ENCODE measurements at places on chromosomes 7 and 10. TPM values are rescaled to one million over a fixed set of nuclear protein-coding genes. Genes with fewer than 3 reads are reported as not detected.
A peak's percentile ranks its signal among the peaks of the same experiment; 100 is the strongest.

DNA sequence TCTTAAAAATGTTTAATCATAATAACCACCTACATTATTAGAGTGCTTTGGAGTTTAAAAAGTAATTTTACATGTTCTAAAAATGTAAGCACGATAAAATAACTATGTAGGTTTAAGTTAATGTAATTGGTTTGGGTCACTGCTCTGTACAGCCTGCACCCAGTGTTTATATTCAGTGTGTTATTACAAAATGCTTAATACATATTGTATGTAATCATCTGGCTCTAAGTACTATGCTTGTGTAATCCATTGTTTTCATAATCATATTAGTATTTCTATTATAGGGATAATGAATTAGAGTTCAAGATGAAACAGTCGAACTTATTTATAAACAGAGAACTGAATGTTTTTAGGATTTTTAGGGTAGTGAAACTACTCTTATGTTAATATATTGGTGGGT is 13.1 kb downstream of the RPA3 start:
- DNase-seq = no peak
- no peak overlapping the region for H3K27ac ChIP-seq
- no peak overlapping the region for H3K4me3 ChIP-seq
- H3K27me3 ChIP-seq = no peaks in the 10 kb centered on the region

- H3K36me3 ChIP-seq = no peaks in the 10 kb centered on the region
- no peak overlapping the region for H3K4me3 ChIP-seq
- no peaks in the 10 kb centered on the region for H3K27me3 ChIP-seq
Measured at GRCh38 chr7:80197627-80198026, 63.0 kb downstream of the GNAI1 start.

- H3K4me3 ChIP-seq = no peak overlapping the region
- no peaks in the 10 kb centered on the region for H3K36me3 ChIP-seq
- DNase-seq = no peak
- no peaks in the 10 kb centered on the region for H3K27me3 ChIP-seq
- no peak overlapping the region for H3K27ac ChIP-seq
Measured at GRCh38 chr7:80284855-80285254, 150.2 kb downstream of the GNAI1 start.

- H3K36me3 ChIP-seq = no peaks in the 10 kb centered on the region
- H3K4me3 ChIP-seq = no peak overlapping the region
- no peak overlapping the region for H3K27ac ChIP-seq
- DNase-seq = no peak
- H3K27me3 ChIP-seq = no peaks in the 10 kb centered on the region
Measured at GRCh38 chr10:127911218-127911866, 4.4 kb downstream of the PTPRE start.

DNA sequence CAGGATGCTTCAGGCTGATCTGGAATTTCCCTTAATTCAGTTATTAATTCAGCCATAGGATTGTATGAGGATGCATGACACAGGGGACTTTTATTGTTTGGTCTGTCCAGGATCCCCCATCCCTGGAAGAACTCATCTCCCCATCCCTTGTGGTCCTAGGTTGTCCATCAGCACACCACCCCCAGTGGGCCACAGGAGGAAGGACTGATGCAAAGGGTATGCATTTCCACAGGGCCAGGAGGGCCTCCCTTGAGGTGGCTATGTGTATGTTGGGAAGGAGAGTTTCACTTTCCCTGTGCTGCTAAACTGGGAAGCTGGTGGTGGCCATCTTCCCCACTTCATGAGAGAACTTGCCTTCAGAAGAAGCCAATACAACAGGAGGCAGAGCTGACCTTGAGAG is 44.6 kb upstream of the GRB10 start:
- no peaks in the 10 kb centered on the region for H3K36me3 ChIP-seq
- no peak overlapping the region for H3K27ac ChIP-seq
- no peak overlapping the region for H3K4me3 ChIP-seq
- no peaks in the 10 kb centered on the region for H3K27me3 ChIP-seq

DNA sequence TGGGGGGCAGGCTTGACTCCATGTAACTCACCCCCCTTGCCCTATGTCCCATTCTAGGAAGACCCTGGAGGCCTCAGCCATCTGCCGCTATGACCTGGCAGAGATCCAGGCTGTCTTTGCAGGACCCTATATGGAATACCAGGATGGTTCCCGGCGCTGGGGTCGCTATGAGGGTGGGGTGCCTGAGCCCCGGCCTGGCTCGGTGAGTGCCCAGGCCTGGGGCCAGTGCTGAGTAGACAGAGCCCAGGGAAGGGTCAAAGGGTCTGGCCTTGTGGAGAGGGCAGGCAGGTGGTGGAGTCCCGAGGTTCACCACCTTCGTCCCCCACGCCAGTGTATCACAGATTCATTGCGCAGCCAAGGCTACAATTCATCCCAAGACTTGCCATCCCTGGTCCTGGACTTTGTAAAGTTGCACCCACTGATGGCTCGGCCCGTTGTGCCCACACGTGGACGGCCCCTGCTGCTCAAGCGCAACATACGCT is 7.5 kb downstream of the MRPL43 start:
- no peaks in the 10 kb centered on the region for H3K4me1 ChIP-seq
- H3K27ac ChIP-seq = no peak overlapping the region
- H3K27me3 ChIP-seq = no peaks in the 10 kb centered on the region
- no peak for DNase-seq
- peaks cover 3% of the 10 kb centered on the region for H3K36me3 ChIP-seq
- no peak overlapping the region for H3K4me3 ChIP-seq

- H3K4me3 ChIP-seq = no peak overlapping the region
- H3K4me1 ChIP-seq = no peaks in the 10 kb centered on the region
- H3K27me3 ChIP-seq = no peaks in the 10 kb centered on the region
Measured at GRCh38 chr10:13627459-13628310, 40.9 kb downstream of the PRPF18 start.

GRCh38 chr7:158809596-158809995 is 19.7 kb downstream of the ESYT2 start:
- no peak overlapping the region for H3K4me3 ChIP-seq
- no peaks in the 10 kb centered on the region for H3K27me3 ChIP-seq
- DNase-seq = no peak
- H3K27ac ChIP-seq = peak overlapping the region; percentile 39

DNA sequence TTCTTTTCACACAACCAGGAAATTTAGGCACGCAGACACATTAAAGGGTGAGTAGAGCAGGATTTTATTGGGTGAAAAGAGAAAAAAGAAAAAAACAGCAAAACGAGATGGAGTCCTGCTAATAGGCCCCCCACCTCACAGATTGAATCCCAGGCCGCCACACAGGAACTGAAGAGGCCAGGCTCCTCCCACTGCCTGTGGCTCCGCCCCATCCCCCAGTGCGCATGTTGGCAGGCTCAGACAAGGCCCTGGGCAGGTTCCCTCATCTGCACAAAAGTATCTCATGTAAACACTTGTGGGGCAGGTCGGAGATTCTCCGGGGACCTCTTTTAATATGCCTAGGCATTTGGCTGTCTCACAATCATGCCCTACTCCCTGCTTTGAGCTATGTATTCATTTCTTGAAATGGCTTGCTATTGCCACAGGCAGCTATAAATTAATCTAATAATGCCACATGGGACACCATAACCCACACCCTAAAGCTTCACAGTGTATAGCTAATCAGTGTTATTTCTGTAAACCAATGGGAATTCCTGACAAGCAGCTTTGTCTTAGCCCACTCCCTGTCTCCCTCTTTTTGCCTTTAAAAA is 76.2 kb upstream of the KIF5B start:
- DNase-seq = no peak
- H3K27ac ChIP-seq = no peak overlapping the region
- H3K4me3 ChIP-seq = no peak overlapping the region
- H3K27me3 ChIP-seq = no peaks in the 10 kb centered on the region

FAM237B gene
- total RNA-seq = not detected

- H3K4me1 ChIP-seq = no peaks in the 10 kb centered on the region
- H3K36me3 ChIP-seq = no peaks in the 10 kb centered on the region
- DNase-seq = no peak
- no peak overlapping the region for H3K4me3 ChIP-seq
- no peaks in the 10 kb centered on the region for H3K27me3 ChIP-seq
Measured at GRCh38 chr7:48933549-48934085, 9.3 kb downstream of the CDC14C start.

PKD2L1 gene
- 0.08 TPM for total RNA-seq

GRCh38 chr10:120573355-120573754 is 116.3 kb downstream of the PLPP4 start:
- H3K4me3 ChIP-seq = no peak overlapping the region
- no peaks in the 10 kb centered on the region for H3K36me3 ChIP-seq
- H3K27me3 ChIP-seq = 0 out of 2 replicates have a peak, but pooled peaks cover 1% of the 10 kb centered on the region
- no peaks in the 10 kb centered on the region for H3K4me1 ChIP-seq

PDE6C gene
- total RNA-seq = not detected

DNA sequence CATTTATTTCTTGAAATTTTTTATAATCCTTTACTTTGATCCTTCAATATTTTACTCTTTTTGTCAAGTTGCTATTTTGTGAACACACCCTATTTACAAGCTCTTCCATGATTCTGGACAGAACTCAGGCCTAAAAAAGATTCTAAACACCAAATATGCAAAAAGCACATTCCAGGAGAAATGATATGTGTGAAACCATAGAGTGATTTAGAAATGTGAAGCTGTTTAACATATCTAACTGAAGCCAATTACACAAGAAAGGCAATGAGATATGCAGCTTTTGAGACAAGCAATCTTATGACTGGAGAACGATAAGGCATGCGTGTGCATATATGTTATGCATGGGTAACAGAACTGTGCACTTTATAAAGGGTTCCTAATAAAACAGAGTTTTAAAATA is 243.0 kb downstream of the CACNA2D1 start:
- no peaks in the 10 kb centered on the region for H3K4me1 ChIP-seq
- no peak overlapping the region for H3K27ac ChIP-seq
- no peak for DNase-seq
- H3K4me3 ChIP-seq = no peak overlapping the region
- no peaks in the 10 kb centered on the region for H3K36me3 ChIP-seq

C10orf90 gene
- not detected for total RNA-seq

DNA sequence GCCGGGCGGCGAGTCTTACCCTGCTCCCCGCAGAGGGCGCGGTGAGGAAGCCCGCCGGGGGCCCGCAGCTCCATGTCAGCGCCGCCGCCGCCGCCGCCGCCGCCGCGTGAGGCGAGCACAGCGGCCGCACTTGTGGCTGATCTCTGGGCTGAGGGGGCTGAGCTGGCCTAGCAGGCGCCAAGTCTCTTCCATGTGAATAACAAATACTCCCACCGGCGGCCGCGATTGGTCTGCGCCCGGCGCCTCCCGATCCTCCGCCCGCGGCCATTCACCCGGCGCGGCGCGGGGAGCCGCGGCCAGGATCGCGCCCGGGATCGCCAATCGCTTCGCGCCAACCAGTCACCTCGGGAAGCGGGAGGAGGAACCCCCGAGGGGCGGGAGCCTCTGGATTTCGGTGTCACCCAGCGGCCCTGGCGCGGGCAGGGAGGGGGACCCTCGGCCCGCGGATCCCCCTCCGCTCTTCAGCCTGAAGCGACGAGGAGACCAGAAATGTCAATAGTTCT is at the start of gene GRM8:
Gene GRM8 (minus strand): TSS at position 164 of the 503 bp plus-strand sequence.
- H3K4me3 ChIP-seq = peak within 1 kb of the TSS; percentile 76
- H3K36me3 ChIP-seq = no peaks in the 10 kb centered on the region
- H3K27me3 ChIP-seq = peaks cover 31% of the 10 kb centered on the region
- H3K27ac ChIP-seq = no peak within 1 kb of the TSS

DNA sequence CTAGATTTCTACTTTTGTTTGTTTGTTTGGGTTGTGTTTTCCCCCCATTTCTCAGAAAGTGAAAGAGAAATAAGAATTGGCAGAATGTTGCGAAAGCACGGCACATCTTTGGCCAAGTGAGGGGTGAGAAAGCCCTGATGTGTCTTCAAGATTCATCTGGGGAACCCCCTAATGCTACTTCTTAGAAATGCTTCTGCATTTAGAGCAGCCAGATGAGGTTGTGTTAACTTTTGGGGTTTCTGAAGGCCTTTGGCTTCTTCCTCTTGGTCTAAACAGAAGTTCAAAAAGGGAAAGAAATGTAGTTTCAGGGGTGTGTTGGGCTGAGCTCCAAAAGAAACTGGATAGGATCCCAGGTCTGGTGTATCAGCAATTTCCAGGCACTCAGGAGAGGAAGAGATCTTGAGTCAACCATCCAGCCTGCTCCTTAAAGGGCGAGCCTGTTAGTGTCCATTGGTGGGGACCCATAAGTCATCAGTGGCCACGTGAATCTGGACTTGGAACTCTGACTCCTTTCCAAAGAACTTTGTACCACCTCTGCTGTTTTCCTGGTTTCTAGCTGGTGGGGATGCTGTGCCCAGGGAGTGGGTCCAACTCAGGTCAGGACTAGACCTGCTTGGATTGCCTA is 6.5 kb downstream of the DUSP5 start:
- peak overlapping the region; percentile 91 for H3K27ac ChIP-seq
- peaks cover 21% of the 10 kb centered on the region for H3K36me3 ChIP-seq
- no peaks in the 10 kb centered on the region for H3K27me3 ChIP-seq

DNA sequence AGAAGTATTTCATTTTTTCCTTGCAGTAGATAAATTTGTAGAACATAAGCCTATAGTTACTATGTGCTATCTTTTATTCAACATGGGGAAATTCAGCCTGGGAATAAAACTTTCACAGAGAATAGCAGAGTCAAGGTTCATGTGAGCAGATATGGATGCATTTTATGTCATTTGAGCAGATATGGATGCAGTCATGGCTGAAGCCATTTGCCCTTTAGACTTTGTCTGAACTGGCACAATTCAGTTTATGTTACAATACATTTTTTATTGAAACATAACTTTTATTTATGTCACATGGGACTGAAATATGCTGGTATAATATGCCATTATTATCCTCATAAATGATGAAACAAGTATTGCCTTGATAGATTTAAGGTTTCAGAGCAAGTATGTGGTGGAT is 231.1 kb downstream of the CACNA2D1 start:
- no peak for DNase-seq
- no peaks in the 10 kb centered on the region for H3K36me3 ChIP-seq
- H3K4me1 ChIP-seq = no peaks in the 10 kb centered on the region
- no peak overlapping the region for H3K4me3 ChIP-seq

GRCh38 chr10:71359364-71360046 is 37.2 kb upstream of the CDH23 start:
- H3K27me3 ChIP-seq = no peaks in the 10 kb centered on the region
- DNase-seq = no peak
- H3K4me3 ChIP-seq = no peak overlapping the region
- peaks cover 26% of the 10 kb centered on the region for H3K4me1 ChIP-seq
- H3K36me3 ChIP-seq = no peaks in the 10 kb centered on the region

THSD7A gene
- 0.03 TPM for total RNA-seq

DNA sequence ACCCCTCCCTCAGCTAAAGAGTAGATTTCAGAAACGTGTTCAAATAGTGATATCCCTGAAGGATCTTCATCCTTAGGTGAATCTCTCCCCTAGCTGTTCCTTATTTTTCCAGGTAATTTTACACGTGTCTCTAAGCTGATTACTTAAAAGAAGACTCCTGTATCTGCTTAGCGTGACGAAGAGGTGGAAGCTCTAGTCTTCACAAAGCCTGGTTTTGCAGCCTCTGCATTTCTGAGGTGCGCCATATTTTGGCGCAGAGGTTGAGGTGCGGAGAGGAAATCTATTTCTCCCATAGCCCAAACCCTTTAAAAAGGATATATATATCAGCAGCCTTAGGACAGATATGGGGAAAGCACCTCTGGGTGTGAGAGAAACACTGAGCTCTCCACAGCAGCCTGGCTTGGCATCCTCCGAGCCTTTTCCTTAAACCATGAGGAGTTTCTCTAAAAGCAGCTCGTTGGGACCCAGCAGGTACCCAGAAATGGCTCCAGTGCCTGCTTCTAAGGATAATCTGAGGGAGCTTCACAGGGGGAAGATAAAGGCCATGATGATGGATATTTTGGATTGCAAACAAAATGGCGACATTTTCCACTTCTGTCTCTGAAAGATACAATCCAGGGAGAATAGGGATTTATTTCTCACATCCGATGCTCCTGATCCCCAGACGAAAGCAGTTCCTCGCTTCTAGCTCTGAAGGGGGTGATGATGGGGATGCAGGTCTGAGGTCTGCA is 3.0 kb upstream of the HOXA2 start:
- no peak for DNase-seq
- H3K36me3 ChIP-seq = no peaks in the 10 kb centered on the region
- no peaks in the 10 kb centered on the region for H3K4me1 ChIP-seq
- H3K4me3 ChIP-seq = no peak overlapping the region
- peaks cover 4% of the 10 kb centered on the region for H3K27me3 ChIP-seq
